ENCODE measurements at places on chromosomes 4 and X. TPM values are rescaled to one million over a fixed set of nuclear protein-coding genes. Genes with fewer than 3 reads are reported as not detected.

Gene RPL34
- 807 TPM for total RNA-seq

Gene DMRTC1
- total RNA-seq: not detected

Gene NPNT
- under 0.01 TPM for total RNA-seq

Gene CABS1
- not detected for total RNA-seq

Gene CCNB3
- total RNA-seq: 0.63 TPM

Gene CXCL8
- total RNA-seq: 1.9 TPM

Gene MAGEA8
- not detected for total RNA-seq

Gene MAGEA4
- total RNA-seq: not detected

Gene DGKK
- not detected for total RNA-seq

Gene GAGE2A
- not detected for total RNA-seq

Gene KLHL34
- total RNA-seq: not detected

Gene SLC16A2
- 7.4 TPM for total RNA-seq

All from bronchial smooth muscle cell (primary cell).